ENCODE measurements at places on chromosomes 4 and X.

- DNase-seq: no peak
These were observed 313.2 kb upstream of the DKK2 start for GRCh38 chr4:107349266-107349665.

GRCh38 chrX:17613979-17614588 is 123.2 kb upstream of the SCML1 start:
- peak; percentile 1 for DNase-seq

DNA sequence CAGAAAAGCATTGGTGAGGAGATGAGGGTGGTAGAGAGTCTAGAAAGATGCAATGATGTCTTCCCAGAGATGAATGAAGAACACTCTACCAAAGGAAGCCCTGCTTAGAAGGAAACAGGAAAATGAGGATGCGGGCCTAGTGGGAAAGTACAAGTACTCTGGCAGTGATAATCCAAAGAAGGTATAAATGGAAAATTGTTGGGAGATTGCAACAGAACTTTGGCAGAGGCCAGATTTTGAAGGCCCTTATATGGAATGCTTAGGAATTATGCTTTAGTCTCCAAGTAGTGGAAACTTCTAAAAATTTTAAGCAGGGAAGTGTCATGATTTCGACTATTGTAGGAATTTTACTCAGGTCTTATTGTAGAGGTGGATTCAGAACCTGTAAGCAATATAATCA is 11.0 kb downstream of the ARSJ start:
- no peak for DNase-seq

DNA sequence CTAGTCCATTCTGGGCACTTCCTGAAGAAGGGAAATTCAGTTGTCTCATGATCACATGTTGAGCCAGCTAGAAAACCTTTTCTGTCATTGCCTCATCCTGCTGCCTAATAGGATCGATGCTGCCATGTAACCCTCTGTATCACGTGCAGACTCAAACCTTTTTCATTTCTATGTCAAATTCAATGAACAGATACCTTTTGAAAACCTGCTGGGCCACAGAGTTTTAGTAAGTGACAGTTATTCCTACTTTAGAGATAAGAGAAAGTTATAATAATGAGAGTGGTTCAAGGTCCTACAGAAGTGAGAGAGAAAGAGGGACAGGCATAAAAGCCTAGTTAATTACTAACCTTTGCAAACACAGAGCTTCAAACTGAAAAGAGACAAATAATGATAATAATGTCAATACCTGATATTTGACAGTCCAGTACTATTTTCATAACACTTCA is 46.0 kb downstream of the MAOA start:
- no peak for DNase-seq

DNA sequence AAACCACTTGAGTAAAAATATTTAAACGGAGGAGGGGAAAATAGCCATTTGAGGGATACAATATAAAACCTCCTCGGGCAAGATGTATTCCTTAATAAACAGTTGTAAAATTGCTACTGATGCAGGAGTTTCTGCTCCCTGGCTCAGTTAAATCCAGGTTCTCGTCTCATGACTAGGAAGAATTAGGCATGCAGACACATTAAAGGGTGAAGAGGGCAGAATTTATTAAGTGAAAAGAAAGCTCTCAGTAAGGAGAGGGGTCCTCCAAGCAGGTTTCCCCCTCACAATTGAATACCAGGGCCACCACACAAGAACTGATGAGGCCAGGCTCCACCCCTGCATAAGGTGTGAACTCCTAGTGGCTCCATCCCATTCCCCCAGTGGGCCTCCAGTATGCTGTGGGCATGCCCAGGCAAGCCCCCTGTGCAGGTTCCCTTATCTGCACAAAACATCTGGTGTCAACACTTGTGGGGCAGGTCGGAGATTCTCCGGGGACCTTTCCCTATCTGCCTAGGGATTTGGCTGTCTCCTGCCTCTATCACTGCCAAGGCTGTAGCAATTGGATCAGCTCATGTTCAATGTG is 80.4 kb downstream of the HS6ST2 start:
- no peak for DNase-seq

GRCh38 chr4:153759407-153760316 is at the start of gene RNF175:
Gene RNF175, minus strand, starts transcription at chr4:153760024. Its CDS starts 162 bp downstream, at chr4:153759862.
- no peak for DNase-seq

- no peak for DNase-seq
These were observed 250.4 kb upstream of the JADE1 start for GRCh38 chr4:128558896-128559679.
